ENCODE measurements at places on chromosomes 2 and 18.

DNA sequence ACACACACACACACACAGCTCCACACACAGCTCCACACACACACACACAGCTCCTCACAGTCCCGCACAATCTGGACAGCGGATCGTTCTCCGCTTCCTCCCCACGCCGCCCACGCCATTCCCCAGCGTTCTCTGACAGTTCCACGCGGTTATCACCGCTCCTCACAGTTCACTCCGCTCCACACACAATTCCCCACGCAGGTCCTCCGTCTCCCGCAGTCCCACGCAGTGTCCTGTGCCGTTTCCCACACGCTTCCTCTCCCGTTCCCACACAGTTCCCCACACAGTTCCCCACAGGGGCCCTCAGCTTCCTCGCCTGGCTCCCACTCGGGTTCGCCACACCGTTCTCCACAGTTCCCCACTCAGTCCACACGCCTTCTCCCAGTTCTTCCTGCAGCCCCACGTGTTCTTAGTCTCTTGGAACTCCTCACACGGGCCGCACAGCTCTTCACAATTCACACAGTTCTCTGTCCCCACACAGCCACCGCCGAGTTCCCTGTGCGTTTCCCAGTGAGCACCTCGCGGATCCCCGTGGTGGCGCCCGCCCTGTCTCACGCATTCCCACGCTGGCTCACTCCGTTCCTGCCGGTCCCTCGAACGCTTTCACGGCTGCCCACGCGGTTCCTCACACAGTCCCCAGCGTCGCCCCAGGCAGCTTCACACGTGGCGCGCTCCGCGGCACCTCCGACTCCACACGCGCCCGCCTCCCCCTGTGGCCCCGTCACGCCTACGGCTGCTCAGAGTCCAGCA, 38.4 kb downstream of the KIF1A start:
- no peak for DNase-seq

- DNase-seq = no peak
These were observed 588 bp downstream of the OTX1 start for GRCh38 chr2:63051042-63051794.

- no peak for DNase-seq
These were observed 320.1 kb downstream of the OSR1 start for GRCh38 chr2:19038071-19039015.

DNA sequence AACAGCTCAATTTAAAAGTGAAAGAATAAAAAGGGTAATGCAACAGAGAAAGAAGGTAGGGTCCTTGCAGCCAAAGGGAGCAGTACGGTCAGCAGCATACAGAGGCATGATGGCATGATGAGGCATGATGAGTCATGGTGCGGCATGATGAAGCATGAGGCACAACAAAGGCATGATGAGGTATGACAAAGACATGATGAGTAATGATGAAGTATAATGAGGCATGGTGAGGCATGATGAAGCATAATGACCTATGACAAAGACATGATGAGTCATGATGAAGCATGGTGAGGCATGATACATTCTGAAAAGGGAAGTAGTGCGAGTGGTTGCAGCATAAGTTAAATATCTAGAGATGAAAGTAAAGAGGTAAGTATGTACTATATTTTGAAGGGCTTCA, 673.2 kb downstream of the TMEM182 start:
- no peak for DNase-seq

DNA sequence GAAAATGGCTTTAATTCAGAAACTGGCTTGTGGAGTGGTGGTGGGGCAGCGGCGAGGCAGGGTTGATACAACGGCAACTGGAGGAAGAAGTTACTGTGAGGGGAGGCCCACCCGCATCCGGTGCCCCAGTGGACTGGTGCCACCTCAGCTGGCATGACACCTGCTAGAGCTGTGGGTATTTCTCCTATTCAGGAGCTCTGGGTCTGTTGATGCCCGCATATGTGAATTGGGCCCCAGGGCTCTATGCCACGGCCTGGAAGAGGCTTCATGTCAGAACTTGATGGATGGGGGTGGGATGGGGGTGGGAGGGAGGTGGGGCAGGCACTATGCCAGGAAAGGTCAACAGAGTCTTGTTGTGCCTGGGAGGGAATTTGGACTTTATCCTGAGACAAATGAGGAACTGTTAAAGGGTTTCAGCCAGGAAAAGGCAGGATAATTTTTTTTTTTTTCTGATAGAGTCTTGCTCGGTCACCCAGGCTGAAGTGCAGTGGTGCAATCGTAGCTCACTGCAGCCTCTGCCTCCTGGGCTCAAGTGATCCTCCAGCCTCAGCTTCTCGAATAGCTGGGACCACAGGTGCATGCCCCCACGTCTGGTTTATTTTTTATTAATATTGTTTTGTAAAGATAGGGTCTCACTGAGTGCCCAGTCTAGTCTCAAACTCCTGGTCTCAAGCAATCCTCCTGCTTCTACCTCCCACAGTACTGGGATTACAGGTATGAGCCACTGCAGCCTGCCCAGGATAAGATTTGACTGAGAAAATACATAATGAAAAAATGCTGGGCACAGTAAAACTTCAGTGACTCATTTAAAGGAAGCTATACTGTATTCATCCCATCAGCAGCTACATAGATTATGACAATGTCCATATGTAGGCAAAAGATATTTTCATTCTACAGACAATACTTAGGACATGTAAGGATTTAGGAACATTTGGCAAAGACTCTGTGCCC, 52.6 kb downstream of the SH2D6 start:
- no peak for DNase-seq

GRCh38 chr18:78376046-78376445, 603.6 kb upstream of the SALL3 start:
- no peak for DNase-seq

DNA sequence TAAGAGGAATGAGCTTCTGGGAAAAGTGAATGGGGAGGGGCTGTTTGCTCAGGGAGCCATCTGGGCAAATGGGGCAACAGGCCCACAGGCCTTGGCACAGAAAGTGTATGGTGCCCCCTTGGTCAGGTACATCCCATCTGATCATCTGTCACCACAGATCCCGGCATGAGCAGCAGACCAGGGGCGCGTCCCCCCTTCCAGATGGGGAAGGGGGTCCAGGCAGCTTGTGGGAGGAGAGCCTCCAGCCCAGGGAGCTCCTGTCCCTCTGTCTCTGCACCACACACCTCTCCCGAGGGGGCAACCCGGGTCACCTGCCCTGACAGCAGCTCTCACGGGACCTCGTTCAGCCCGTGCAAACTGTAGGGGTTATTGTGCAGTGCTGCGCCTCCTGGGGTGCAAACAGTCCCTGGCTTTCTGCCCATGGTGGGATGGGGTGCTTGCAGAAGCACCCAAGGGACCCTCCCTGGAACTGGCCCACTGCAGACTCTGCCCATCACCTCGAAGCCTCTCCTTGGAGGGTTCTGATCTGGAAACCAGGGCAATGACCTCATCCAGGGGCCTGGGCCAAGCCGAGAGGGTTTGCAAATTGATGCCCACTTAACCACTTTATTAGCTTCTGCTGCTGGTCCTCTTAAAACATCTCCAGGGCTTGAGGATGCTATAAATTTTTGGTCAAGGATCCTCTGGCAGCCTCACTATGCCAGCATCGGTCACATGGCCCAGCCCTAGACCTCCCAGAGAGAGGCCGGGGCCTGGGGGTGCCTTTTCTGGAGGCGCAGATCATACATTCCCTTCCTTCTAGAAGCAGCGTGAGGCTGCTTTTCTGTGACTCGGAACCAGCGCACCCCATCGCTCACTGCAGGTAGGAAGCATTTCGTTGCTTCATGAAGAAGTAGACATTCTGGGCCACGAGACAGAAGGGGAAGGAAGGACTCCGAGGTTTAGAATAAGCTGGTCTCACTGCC, 7.6 kb upstream of the BOK start:
- DNase-seq = no peak

GRCh38 chr18:468955-469790, 31.3 kb downstream of the COLEC12 start:
- no peak for DNase-seq

DNA sequence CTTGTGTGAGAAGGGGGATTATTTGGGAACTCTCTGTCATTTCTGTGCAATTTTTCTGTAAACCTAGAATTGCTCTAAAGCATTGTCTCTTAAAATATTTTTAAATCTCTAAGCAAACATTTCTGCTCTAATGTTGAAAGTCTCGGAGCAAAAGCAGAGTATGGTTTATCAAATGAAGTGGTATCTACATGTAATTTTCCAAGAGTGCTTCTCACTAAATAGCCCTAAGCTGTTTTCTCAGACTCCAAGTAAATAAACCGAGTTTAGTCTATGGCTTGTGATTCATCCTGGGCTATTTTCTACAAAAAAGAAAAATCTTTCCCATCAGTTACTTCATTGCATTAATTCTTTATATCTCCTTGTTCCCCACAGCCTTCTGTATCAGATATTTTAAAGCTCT, 90.8 kb downstream of the METTL4 start:
- no peak for DNase-seq

- no peak for DNase-seq
These were observed 146.1 kb downstream of the DCC start for GRCh38 chr18:52486052-52486451.

DNA sequence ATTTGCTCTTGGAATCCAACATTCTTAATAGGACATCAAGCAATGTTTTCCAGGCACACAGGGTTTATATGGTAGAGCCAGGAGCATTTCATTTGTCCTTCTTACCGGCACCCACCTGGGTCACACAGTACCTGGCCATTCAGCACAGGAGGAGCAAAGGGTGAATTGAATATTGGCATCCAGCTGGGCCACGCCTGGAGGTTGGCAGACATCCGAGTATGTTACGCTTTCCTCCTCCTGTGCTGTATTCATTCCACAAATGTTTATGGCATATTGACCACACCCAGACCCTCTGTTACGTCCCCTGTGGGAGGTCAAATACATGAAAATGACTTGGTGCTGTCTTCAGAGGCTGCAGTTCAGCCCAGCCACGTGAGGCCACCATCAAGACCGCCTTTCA, 206.2 kb downstream of the RTP5 start:
- no peak for DNase-seq

DNA sequence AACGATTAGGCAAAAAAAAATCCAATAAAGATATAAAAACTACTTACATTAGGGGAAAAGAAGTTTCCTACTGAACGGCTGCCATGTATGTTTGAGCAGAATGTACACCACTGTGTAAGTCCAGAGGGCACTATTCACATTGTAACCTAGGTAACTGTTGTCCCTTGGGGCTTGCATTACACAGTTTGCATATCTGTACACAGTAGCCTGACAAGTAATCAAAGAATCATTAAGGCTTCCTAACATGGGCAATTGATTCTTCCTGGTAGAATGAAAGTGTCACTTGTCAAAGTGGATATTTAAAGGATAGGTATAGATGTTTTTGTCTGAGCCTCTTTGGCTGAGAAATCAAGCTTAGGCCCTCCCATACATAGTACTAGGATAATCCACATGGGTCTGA, 39.1 kb downstream of the PLEK start:
- no peak for DNase-seq

DNA sequence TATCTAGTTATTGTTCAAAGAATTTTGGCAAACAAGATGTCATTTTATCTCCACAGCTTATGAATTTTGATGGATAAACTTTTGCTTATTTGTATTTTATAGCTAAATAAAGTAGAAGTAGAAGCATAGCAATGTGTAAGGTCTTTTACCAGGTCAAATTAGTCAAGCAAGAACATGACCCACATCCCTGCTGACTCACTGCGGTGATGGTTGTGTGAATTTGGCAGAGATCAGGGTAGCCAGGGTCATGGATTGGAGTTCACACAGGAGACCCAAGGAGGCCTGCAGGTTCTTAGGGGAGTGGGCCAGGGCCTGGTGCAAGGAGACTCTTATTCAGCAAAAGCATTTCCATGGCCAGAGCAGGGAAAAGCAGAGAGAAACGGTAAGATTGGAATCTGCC, 18.7 kb downstream of the SP140 start:
- DNase-seq = no peak

GRCh38 chr2:151410485-151410834, 758 bp downstream of the RIF1 start:
- DNase-seq = peak; percentile 18

GRCh38 chr2:151616760-151617339, 117.4 kb downstream of the NEB start:
- no peak for DNase-seq

GRCh38 chr2:150081775-150082481, 405.5 kb downstream of the RND3 start:
- no peak for DNase-seq

DNA sequence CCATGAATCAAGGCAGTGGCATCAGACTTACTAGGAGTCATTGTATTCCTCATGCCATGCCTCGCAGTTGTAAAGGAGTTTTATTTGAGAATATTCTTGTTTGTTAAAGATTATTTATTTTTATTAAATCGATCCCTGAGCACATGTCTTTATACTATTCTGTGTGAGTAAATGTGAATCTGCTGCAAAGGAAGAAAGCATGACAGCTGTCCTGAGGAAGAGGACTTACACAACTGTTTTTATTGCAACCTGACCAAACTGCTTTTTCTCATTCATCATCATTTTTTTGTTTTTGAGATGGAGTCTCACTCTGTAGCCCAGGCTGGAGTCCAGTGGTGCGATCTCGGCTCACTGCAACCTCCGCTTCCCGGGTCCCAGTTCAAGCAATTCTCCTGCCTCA, 34.1 kb downstream of the INO80D start:
- DNase-seq = no peak

DNA sequence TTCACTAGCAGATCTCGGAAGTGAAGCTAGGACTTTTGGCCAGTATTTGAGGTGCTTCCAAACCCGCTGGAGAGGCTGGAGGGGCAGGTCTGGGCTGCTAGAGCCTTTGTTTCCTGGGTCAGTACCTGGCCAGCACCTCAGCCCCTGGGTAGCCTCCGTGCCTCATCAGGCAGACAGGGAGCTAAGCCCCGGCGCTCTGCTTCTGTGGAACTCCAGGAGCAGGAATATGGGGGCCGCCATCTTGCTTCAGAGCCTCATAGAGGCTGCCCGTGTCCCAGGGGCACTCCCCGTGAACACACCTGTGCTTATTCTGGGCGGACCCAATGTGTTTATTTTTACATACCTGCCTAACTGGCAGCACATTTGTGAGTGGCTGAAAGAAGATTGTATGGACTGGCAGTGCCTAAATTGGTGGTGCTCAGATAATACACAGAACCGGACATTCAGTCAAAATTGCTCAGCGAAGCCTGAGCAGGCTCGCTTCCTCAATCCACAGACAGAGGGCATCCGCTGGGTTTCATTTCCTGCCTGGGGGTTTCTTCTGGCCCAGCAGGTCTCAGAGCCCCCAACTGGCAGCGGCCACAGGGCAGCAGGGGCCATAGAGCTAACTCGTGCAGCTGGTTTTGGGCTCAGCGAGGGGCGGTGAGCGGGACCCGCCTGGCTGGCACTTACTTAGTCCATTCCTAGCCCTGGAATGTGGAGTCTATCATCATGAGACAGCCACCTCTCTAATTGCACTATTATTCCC, 176.8 kb upstream of the ALKAL2 start:
- DNase-seq = no peak

GRCh38 chr2:10239561-10239967, 63.1 kb upstream of the HPCAL1 start:
- DNase-seq = no peak

GRCh38 chr2:71613953-71614925, 160.9 kb downstream of the DYSF start:
- DNase-seq = no peak

- no peak for DNase-seq
These were observed 184.8 kb downstream of the LNPK start for GRCh38 chr2:175817221-175817620.

- DNase-seq = no peak
These were observed 499.2 kb downstream of the CNTNAP5 start for GRCh38 chr2:124524155-124524915.

- no peak for DNase-seq
These were observed 58.9 kb upstream of the ZSWIM2 start for GRCh38 chr2:186907897-186908296.

GRCh38 chr18:44588508-44588907, 92.2 kb upstream of the SETBP1 start:
- DNase-seq = no peak

- no peak for DNase-seq
These were observed 10.6 kb downstream of the LOXHD1 start for GRCh38 chr18:46646468-46646867.

- no peak for DNase-seq
These were observed 16.4 kb upstream of the STARD7 start for GRCh38 chr2:96225016-96225533.
